Thymus (tissue), 14 donors: ENCODE measurements at places on chromosomes 13 and 19. TPM values are rescaled to one million over a fixed set of nuclear protein-coding genes. Genes with fewer than 3 reads are reported as not detected.

- DNase-seq = no peak
Observed at GRCh38 chr19:13963603-13964105, 11.3 kb downstream of the DCAF15 start.

GRCh38 chr19:46646402-46646801 is 10.4 kb upstream of the GNG8 start:
- DNase-seq = no peak

DNA sequence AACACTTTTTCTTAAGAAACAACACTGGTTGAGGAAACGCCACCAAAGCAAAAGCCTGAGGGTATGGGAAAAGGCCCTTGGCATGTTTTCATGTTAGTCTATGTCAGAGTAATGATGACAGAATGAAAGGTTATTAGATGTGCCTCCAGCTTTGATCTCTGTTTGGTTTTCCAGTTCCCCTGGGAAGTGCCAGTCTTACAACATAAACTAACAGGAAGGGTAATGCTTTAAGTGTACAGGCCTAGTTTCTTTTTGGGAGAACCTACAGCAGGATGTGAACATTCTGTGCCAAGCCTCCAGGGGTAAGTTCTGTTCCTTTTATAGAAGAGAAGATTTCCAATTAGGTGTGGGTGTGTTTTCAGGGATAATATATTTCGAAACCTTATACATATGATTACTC is 121.7 kb downstream of the FNDC3A start:
- DNase-seq = no peak

GRCh38 chr13:49146950-49147355 is 73.2 kb upstream of the MLNR start:
- peak; percentile 19 for DNase-seq

DNA sequence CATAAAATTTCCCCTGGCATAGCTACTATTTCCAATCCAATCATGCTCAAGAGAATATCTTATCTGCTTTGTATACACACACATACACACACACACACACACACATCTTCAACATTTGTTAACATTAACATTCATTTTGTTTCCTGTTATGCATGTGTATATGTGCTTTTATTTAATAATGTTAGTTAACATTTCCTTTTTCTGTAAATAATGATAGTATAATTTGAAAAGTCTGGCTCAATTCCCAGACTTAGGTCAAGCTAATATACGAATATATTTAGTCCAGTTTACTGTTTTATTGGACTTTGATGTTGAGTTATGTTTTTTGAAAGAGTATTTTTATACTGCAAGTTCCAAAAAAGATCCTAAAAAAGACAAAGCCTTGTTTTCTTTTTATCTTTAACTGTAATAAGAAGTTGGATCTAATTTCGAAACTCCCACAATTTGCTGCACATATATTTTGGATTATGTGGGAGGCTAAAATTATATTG is 1072.4 kb downstream of the EFNB2 start:
- no peak for DNase-seq

DNA sequence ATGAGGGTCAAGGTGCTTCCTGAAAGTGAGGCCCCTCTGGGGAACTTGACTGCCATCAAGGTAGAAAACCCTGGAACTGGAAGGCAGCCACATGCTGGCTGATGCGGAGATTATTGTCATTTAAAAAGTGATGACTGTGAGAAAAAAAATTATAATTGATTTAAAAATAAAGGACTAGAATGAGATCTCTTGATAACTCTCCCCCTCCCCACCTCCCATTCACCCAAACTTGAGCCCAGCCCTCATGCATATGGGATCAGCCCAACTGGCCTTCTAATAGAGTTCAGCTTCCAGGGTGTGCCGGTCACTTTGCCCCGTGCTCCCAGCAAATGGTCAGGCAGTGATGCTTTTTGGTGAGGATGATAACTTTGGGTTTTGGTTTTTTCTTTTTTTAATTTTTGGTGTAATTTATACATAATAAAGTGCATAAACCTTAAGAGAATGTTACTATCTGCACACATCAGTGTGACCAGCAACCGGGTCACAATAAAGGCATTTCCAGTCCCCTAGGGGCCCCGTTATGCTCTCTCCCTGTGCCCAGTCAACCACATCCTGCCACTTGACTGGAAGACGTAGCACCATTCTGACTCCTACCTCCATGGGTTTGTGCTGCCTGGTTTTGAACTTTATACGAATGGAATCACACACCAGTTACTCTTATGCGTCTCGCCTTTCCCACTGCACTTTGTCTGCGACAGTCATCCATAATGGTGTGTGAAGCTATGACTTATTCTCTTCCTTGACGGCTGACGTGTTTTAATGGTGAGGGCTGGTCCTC is 187.9 kb downstream of the USP12 start:
- DNase-seq = no peak

The KCTD15 gene
- 3.4 TPM for total RNA-seq

The ZNF69 gene
- total RNA-seq = 5.1 TPM
